ENCODE measurements at places on chromosomes 3 and 15.

- no peak for DNase-seq
Measured at GRCh38 chr15:33292717-33293307, 18.0 kb upstream of the RYR3 start.

DNA sequence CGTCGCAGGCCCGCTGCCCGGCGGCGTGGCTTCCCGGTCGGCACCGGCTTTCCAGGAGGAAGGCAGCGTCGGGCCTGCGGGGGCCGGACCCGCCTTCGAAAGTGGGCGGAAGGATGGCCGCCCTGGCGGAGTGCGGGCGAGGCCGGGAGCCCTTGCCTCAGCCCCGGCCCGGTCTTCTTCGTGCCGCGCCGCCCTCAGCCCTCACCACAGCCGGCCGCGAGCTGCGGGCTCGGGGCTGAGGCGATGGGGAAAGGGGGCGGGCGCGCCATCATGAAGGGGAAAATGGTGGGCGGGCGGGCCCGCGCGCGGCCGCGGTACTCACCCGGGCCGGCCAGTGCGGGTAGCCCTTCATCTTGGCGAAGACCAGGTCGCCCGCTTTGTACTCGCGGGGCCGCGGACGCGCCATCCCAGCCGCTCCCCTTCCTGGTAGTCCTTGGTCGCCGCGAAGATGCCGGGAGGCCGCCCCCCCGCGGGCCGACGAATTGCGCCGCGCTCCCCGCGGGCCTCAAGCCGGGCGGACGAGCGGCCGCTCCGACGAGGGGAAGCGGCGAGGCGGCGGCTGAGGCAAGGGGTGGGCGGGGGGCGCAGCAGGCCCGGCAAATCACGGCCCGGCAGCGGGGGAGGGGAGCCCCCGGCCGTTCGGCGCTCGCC, 489 bp downstream of the HDGFL3 start:
- DNase-seq: no peak

- no peak for DNase-seq
Measured at GRCh38 chr15:76155731-76156130, 95.9 kb downstream of the TMEM266 start.

GRCh38 chr15:60760646-60761504, 281.9 kb upstream of the ICE2 start:
- DNase-seq: no peak

DNA sequence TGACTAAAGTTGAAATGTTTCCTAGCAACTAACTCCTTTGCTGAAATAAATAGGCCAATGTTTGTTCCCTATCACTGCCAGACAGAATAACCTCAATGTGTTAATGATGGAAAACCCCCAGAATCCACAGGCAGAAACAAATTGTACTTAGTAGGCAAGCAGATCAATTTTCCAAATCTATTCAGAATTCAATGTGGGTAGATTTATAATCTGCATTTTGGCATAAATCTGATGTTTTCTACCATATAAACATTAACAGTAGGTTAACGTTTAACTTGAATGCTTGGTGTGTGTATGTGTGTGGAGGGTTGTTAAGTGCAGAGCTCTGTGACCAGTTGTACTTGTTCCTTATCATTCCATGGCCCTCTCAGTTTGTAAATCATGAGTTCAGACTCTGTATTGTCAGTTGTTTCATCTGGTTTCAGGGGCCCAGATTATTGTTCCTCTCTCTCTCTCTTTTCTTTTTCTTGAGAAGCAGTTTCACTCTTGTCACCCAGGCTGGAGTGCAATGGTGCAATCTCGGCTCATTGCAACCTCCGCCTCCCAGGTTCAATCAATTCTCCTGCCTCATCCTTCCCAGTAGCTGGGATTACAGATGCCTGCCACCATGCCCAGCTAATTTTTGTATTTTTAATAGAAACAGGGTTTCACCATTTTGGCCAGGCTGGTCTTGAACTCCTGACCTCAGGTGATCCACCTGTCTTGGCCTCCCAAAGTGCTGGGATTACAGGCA, 32.8 kb downstream of the PLSCR1 start:
- no peak for DNase-seq

DNA sequence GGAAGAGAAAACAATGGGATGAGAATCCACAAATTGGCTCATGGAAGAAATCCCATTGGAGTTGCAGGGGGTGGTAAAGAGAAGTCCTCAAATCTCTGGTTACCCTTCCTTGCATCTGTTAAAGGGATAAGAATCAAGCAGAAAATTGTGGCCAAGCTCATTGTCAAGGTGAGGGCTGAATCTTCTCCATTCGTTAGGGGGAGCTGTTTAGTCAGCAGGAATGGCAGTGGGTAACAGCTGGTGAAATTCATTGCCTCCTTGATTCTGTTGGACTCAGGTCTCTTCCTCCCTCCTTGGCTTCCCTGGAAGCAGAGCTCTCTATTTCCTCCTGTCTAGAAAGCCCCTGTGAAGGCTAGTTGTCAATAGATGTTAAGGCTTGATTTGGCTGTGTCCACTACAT, 343.1 kb upstream of the SEMA6D start:
- no peak for DNase-seq

DNA sequence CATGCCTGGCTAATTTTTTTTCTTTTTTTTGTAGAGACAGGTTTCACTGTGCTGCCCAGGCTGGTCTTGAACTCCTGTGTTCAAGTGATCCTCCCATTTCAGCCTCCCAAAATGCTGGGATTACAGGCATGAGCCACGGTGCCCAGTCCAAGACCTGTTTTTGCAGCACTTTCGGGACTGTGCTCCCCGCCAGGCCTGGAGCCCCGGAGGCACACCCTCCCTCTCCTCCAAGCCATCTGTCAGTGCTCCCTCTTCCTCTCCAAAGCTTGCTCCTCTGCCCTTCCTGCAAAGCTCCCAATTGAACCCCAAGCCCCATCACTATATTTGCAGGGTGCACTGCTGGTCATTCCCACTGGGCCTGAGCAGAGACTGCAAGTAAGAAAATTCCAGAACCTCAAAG, 98.1 kb downstream of the CORO2B start:
- no peak for DNase-seq
